SK-N-SH (cell line): ENCODE measurements at places on chromosomes 13 and 19. TPM values are rescaled to one million over a fixed set of nuclear protein-coding genes. Genes with fewer than 3 reads are reported as not detected.

- DNase-seq: no peak
Measured at GRCh38 chr19:31274251-31275067, 74.8 kb downstream of the TSHZ3 start.

FGF14 gene
- polyA plus RNA-seq: 0.20 and 0.36 TPM in 2 replicates

FOXA3 gene
- polyA plus RNA-seq: 0.97 and 1.5 TPM in 2 replicates

- DNase-seq: no peak
Measured at GRCh38 chr13:27054760-27055159, 116.9 kb downstream of the USP12 start.

MEF2B gene
- polyA plus RNA-seq: 1.0 and 1.1 TPM in 2 replicates
